Kidney (tissue), 22 donors: ENCODE measurements at places on chromosomes 6 and 20.

- no peak for DNase-seq
Observed at GRCh38 chr6:15773806-15774410, 111.1 kb upstream of the DTNBP1 start.

DNA sequence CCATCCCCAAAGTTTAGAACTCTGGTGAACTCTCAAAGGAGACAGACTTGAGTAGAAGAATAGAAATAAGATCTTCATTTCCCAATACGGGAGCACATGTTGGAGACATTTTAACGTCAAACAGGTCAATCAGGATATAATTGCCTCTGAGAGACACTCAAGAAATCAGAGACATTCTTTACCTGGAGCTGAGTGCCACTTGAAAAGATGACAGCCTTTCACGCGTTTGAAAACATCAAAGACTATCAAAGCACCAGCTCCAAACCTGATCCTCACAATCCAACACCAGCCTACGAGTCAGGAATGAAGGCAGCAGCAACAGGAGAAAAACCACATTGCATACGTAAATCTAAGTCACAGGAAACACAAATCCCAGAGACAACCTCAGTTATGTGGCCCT lies 571.5 kb upstream of the CDH4 start:
- no peak for DNase-seq

DNA sequence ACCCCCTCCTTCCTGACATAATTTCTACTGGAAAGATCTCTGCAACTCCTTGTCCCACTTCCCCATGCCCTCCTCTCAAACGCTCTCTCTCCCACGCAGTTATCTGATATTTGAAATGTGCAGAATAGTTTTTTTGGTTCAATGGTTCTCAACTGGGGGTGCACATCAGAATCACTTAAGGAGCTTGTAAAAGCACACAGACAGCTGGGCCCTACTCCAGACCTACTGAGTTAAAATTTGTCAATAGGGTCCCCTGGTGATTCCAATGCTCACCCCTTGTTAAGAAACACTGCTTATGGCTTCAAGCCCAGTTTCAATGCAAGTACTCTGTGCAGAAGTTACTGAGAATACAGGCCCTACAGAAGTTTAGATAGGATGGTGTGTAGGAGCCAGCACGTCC lies 45.2 kb upstream of the KCNK16 start:
- no peak for DNase-seq

DNA sequence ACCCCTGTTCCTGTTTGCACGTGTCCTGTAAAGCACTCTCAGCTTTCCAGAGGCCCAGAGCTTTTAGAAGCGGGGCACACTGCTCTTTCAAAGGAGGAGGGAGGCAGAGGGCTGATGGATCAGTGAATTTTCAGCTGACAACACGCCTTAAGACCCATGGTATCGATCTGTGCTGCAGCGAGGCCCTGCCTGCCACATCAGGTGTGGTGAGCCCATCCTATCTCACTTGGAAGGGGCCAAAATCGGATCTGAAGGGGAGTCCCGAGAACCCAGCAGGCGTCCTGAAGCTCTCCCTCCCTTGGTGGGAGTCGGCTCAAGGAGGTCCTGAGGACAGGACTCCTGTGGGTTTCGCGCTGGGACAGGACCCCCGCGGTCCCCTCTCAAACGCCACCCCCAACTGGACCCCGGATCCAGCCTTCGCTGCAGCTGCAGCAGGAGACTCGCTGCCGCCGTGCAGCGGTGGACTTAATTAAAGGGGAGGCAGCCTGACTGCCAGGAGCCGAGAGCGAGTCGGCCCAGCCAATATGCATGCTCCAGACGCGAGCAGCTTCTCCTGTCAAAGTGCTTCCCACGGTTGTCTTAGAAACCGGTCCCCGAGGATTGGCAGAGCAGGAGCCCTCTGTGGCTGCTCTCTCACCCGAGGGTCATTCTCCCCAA lies 580.0 kb upstream of the ZNF337 start:
- peak; percentile 21 for DNase-seq

GRCh38 chr6:12335131-12335527 lies 45.0 kb downstream of the EDN1 start:
- no peak for DNase-seq

DNA sequence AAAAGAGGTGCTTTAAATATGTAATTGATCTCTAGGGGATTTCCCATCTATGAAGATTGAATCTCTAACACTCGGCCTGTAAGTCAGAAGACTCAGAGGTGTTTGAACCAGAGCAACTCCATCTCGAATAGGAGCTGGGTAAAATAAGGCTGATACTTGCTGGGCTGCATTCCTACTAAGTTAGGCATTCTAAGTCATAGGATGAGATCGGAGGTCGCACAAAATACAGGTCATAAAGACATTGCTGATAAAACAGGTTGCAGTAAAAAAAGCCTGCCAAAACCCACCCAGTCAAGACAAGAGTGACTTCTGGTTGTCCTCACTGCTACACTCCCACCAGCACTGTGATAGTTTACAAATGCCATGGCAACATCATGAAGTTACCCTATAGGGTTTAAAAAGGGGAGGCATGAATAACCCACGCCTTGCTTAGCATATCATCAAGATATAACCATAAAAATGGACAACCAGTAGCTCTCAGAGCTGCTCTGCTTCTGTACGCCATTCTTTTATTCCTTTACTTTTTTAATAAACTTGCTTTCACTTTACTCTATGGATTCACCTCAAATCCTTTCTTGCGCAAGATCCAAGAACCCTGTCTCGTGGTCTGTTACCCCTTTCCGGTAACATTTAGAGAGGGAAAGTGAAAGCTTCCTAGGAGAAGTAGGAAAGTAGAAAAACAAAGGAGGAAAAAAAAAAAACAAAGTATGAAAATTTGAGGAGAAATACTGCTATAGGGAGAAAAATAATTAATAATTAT lies 129.7 kb upstream of the PHACTR1 start:
- DNase-seq, result no peak

DNA sequence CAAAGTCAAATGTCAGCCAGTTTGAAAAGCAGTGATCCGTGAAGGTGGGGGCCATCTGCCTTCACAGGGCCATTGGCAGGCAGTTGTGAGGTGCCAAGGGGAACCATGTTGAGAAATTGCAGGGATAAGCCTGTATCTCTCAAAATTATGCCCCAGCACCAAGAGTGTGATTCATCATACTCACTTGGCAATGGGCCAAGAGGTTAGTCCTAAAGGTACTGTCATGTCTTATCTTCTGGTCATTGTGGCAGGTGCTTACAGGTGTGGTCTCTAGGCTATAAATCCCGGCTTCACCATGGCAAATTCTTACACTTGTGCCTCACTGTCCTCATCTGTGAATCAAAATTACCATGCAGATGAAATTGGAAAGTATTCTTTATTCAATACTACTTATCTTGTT lies 150.7 kb upstream of the LAMP5 start:
- no peak for DNase-seq

GRCh38 chr6:35220711-35221110 lies 7.0 kb downstream of the SCUBE3 start:
- DNase-seq, result no peak

DNA sequence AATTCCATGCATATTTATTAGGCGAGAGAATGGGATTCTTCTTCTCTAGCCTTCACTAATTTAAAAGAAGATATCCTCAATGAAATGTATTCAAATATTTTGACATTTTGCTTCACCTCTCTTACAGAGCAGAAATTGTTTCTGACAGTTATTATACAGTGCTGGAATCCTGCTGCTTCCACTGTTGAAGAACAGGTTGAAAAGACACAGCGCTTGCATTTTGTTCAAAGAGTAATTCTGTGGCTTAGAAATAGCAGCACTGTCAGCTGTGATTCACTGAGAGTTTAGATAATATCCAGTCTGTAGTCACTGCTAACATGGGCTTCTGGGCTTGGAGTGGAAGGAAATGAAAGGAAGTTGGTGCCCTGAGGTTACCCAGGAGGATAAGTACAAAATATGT lies 117.1 kb upstream of the FBXL4 start:
- no peak for DNase-seq

DNA sequence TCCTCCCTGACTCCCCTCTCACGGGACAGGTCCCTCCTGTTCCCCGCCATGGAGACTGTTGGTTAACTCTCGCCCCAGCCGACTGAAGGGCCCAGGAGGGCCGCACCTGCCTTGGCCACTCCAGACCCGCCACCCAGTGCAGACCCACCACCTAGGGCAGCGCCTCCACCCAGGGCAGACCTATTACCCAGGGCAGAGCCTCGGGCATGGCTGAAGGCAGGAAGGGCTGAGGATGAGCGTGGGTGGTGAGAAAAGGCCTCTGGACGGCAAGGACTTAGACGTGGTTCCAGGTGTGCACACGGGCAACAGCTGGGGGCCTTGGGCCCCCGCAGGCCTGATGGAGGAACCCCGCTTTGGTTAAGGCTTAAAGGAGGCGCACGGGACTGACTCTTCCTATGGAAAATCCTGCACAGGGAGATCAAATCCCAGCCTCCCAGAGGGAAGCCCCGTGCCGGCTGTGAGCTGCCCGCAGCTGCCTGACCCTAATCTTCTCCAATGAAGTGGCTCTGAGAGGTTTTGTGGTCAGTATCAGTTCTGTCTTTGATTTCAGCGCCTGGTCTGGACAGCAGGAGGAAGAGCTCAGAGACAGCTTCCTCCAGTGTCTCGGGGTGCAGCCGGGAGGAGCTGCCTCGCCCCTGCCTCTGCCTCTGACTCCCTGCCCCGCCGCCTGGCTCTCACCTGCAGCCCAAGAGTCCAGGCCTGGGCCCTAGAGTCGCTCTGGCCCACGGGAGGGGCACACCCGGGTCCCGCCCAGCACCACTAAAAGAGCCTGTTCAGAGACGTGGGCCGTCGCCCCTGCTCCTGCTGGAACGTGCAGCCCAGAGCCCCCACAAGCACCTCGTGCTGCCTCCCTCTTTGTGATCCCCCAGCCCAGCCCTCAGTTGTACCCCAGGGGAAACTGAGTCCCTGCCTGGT lies 12.1 kb upstream of the CHRNA4 start:
- DNase-seq, result no peak

GRCh38 chr6:79373246-79373645 lies 138.8 kb upstream of the HMGN3 start:
- no peak for DNase-seq

GRCh38 chr6:21354805-21355238 lies 238.7 kb upstream of the SOX4 start:
- peak; percentile 31 for DNase-seq

GRCh38 chr6:165971202-165971601 lies 196.4 kb downstream of the TBXT start:
- no peak for DNase-seq

- no peak for DNase-seq
Observed at GRCh38 chr6:28235912-28236452, 10.9 kb downstream of the ZSCAN9 start.

DNA sequence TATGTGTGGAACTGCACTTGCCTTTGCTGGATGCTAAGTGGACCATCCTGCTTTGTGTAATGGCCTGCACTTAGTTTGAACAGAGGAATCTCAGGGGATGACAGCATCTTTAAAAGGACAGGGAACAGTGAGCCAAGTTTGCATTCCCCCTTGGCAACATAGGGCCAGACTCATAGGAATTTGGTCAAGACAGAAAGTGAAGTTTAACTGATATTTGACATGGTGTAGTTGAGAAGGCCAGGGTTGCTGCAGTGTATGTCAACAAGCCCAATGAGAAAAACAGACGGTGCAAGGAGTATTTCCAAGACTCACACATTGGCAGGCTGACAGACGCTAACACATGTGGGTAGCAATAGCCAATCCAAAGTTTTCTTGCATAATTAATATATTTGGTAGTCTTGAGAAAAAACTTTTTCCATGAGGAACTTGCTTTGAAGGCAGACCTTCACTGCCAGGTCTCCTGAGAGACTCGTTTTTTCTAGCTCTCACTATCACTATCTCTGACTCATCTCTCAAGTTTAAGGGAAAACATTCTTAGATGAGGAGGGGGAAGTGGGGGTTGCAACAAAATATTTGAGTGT lies 213.8 kb downstream of the IBTK start:
- DNase-seq, result no peak

GRCh38 chr20:54497931-54498718 lies 22.7 kb downstream of the DOK5 start:
- no peak for DNase-seq

- DNase-seq, result peak; percentile 60
Observed at GRCh38 chr6:33313105-33313708, 671 bp downstream of the TAPBP start.

GRCh38 chr6:54768494-54768893 lies 78.1 kb upstream of the FAM83B start:
- DNase-seq, result no peak
